RPMI7951 (cell line): ENCODE measurements at places on chromosomes 7 and 10. TPM values are rescaled to one million over a fixed set of nuclear protein-coding genes. Genes with fewer than 3 reads are reported as not detected.

Gene RPEL1
- 0.10 and 0.12 TPM in 2 replicates for total RNA-seq

Gene ARHGEF5
- total RNA-seq, result 1.1 and 1.4 TPM in 2 replicates

Gene CPA1
- total RNA-seq, result not detected in 2 replicates

Gene WBP1L
- total RNA-seq, result 16.8 and 22.5 TPM in 2 replicates

Gene CYP2W1
- total RNA-seq, result not detected in 2 replicates

- peak; percentile 11 for DNase-seq
These were observed 51.9 kb downstream of the MTPN start for GRCh38 chr7:135925210-135925609.

DNA sequence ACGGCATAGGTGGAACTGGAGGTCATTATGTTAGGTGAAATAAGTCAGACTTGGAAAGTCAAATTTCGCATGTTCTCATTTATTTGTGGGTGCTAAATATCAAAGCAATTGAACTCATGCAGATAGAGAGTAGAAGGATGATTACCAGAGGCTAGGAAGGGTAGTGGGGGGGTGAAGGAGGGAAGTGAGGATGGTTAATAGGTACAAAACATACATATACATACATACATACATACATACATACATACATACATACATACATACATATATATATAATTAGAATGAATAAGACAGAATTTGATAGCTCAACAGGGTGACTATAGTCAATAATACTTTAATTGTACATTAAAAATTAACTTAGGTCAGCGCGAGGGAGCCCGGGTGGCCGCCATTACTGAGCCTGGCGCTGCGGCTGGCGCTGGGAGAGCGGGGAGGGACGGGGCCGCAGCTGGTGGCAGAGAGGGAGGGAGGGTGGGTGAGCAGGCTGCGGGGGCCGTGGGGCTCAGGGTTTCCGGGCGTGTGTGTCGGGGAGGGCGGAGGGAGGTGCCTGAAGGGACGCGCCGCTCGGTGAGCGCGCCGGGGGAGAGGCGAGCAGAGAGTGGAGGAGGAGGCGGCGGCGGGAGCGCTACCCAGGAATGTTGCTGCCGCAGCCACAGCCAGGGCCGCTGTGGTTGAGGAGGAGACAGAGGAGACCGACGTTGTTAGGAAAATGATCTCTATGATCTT lies 85.8 kb upstream of the EGFR start:
- peak; percentile 93 for DNase-seq

DNA sequence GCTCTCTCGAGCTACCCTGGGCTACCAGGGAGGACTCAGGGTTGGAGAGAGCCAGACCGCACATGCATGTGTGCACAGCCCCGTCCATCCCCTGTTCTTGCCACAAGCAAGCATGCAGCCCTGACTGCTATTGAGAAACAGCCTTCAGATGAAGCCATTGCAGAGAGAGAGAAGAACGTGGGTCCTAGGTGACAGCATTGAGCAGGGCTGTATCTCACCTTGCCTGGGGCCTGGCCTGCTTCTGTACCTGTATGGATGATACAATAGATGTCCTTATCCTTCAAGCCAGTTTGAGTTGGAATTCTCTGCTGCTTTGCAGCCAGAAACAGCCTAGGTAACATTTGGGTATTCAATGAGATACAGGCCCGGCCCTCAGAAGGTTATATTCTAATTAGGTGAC lies 127.3 kb upstream of the RHEB start:
- DNase-seq, result no peak

DNA sequence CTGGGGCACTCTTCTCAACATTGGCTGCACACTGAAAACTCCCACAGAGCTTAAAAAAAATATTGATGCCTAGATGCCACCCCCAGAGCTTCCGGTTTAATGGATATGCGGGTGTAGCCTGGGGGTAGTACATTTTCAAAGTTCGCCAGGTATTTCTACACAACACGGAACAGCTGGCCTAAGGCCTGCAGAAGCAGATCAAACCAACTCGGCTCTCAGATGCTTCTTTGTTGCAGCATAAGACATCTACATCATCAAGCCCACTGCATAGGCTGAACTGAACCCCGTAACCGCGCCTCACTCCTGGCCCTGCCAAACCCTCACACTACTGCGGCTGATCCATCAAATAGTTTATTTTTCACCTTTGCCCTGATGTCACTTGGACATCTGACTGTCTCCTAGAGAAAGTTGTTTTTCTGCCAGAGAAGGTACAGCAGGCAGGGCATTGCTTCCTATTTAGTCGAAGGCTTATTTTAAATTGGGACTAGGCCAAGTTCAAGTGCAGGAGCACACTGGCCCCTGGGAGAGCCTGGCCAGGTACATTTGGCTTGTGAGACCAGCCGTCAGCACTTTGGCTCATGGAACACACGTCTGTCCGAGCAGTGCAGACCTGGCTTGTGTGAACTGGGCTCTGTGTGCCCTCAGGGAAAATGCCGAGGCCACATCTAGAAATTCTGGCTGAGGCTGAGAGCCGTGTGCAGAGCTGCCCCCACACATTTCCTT lies 113.3 kb downstream of the TACC2 start:
- no peak for DNase-seq

DNA sequence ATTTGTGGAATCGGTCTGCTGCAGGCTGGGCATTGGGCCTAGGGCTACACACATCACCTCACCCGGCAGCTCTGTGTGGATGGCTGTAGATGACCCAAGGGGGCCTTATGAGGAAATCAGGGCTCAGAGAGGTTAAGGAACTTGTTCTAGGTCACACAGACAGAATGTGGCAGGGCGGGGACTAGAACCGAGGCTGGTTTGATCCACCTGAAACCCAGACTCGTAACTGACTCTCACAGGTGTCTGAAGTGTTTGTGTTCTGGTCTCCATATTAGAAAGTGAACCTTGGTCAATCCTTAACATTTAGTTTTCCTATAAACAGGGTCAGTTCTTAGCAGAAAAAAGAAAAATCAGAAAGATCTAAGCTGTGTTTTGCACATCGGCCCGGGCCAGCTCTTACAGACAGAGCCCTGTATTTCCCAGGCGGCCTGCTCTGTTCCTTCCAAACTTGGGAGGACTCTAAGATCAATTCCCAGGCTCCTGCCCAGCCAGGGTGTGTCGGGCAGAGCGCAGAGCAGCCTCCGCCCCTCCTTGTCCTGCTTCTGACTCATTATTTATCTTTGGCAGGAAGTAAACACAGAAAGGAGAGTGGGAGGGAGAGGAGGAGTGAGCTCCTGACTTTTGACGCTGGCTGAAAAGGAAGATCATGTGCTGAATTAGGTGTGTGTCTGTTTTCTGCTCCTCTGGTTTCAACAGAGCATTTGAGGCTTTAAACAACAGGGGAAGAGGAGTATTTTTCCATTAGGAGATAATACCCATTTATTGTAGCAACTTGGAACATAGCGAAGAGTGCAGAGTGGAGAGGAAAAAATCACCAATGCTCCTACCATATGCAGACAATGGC lies 74.1 kb downstream of the TACC2 start:
- DNase-seq, result peak; percentile 85

- peak; percentile 4 for DNase-seq
These were observed 102.4 kb downstream of the CFTR start for GRCh38 chr7:117582219-117582704.

DNA sequence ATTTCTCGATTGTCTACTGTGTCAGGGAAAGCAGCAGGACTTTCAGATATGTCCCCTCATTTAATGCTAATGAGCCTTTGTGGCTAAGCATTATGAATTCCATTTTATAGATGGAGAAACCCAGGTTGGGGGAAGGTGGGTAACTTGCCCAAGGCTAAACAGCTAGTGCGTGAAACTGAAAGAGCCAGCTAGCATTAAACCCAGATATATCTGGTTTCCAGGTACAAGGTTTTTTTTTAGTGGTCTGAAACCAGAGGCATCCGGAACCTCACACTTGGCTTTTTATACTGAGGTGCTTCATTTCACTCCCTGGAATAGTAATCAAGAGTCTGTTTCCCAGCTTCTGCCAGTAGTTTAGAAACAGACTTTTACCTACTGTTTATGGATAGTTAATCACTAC lies 694.8 kb downstream of the PHTF2 start:
- DNase-seq, result no peak

GRCh38 chr10:13701157-13701919 lies 114.6 kb downstream of the PRPF18 start:
- DNase-seq, result peak; percentile 82

DNA sequence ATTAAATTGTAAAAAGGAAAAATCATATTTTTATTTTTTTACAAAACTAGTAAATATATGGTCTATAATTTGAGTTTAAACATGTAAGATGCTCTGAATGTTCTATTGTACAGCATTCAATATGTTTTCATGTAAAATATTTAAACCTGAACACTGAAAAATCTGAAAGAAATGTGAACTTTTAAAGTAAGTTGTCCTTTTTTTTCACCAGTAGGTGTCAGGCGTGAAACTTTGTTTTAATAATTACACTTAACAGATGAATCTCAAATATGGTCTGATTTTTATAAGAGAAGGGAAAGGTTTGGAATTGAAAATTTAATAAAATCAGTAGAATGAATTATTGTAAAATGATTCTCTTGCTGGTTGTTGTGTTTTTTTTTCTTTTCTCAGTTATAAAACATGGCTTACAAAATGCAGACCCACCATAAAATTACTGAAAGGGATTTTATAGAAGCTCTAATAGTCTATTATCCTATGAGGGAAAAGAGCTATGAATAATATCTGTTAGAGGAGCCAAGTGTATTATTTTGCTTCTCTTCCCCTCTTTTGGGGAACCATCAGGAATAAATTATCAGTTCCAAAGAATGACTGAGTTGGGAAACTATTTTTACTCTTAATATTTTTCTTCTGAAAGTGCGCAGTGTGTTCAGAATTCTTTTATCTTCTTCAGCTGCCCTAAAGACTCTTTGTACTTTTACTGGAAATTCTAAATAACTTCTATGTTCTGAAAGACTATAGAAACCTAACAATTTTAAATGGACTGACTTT lies 217.7 kb upstream of the FZD1 start:
- no peak for DNase-seq

GRCh38 chr10:128390596-128390995 lies 264.4 kb upstream of the MKI67 start:
- DNase-seq, result no peak

- no peak for DNase-seq
These were observed 29.7 kb downstream of the PPIF start for GRCh38 chr10:79376751-79377556.
